Dermis blood vessel endothelial cell (primary cell): ENCODE measurements at places on chromosomes 3 and 15. TPM values are rescaled to one million over a fixed set of nuclear protein-coding genes. Genes with fewer than 3 reads are reported as not detected.

GRCh38 chr3:13041113-13041776, 32.0 kb downstream of the IQSEC1 start:
- DNase-seq, result no peak

GRCh38 chr3:186637686-186638085, 2.5 kb upstream of the FETUB start:
- no peak for DNase-seq

DNA sequence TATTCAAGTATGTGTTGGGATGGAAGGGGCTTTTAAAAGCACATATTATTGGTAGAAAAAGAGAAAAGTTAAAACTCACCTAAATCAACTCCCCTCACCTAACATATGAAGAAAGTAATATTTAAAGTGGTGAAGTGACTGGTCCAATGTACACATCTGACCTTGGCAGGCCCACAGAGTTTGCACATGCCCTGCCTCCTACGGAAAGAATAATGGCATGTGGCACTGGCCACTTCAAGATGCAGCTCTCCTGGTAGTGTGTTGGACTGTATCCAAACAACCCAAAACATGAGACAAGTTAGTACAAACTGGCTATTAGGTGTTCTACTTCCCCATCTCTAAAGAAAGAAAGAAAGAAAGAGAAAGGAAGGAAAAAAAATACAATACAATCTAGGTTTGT, 117.1 kb downstream of the MECOM start:
- DNase-seq, result no peak

DNA sequence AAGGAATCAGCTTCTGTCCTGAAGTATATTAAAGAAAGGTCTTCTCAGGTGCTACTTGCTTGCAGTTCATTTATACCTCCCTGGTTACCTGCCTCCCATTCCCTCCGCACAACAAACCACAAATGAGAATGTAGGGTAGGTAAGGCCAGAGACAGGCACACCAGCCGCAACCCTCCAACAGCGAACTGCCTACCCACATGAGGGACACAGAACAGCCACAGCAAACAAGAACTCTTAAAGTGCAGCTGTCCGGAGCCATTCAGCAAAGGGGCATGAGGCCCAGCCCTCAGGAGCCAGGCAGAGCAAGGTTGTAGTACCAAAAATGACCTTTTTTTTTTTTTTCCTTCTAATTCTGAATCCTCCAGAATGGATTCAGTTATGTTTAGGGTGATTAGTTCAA, 52.4 kb downstream of the SPSB4 start:
- DNase-seq, result no peak

The MOBP gene
- total RNA-seq, result 0.19 TPM in 1 of 2 replicates, not detected in the other

The KLF15 gene
- total RNA-seq, result 4.0 and 5.6 TPM in 2 replicates

DNA sequence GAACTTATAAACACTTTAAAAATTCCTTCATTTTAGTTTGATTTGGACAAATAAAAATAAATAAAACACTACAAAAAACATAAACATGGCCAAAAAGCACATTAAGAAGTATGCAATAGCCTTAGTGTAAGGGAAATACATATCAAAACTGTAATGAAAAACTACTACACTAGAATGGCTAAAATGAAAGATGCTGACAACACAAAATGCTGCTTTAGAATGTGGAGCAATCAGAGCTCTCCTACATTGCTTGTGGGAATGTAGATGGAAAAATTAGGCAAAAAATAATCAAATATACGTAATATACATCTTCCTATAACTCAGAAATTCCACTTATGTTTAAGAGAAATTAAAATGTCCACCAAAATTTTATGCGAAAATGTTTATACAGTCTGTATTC, 96.2 kb downstream of the ABI3BP start:
- DNase-seq, result no peak

GRCh38 chr3:105458518-105459215, 92.0 kb downstream of the ALCAM start:
- DNase-seq, result no peak

The SOX14 gene
- not detected in 2 replicates for total RNA-seq

The SLC24A5 gene
- not detected in 2 replicates for total RNA-seq

GRCh38 chr3:187966096-187966495, 187.9 kb upstream of the LPP start:
- DNase-seq, result no peak

DNA sequence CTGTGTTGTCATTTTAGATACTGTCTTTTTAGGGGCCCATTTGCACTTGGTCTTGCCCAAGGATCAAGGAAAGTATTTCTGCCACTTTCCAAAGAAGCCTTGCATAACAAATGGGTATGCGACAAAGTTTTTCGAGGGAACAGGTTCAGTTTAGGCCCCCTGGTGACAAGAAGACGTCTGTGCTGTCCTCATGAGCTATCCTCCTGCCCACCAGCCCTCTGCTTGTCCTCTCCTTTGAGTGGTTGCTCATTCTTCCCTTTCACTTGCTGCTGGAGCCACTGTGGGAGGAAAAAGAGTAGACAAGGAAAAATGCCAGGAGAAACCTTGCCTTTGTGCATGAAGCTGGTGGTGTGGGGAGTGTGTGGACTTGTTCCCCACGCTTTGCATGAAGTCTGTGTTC, 171.9 kb downstream of the CACNA2D3 start:
- no peak for DNase-seq

The SORD gene
- 3.6 and 11.9 TPM in 2 replicates for total RNA-seq

The RPL4 gene
- 1,741 and 3,818 TPM in 2 replicates for total RNA-seq

DNA sequence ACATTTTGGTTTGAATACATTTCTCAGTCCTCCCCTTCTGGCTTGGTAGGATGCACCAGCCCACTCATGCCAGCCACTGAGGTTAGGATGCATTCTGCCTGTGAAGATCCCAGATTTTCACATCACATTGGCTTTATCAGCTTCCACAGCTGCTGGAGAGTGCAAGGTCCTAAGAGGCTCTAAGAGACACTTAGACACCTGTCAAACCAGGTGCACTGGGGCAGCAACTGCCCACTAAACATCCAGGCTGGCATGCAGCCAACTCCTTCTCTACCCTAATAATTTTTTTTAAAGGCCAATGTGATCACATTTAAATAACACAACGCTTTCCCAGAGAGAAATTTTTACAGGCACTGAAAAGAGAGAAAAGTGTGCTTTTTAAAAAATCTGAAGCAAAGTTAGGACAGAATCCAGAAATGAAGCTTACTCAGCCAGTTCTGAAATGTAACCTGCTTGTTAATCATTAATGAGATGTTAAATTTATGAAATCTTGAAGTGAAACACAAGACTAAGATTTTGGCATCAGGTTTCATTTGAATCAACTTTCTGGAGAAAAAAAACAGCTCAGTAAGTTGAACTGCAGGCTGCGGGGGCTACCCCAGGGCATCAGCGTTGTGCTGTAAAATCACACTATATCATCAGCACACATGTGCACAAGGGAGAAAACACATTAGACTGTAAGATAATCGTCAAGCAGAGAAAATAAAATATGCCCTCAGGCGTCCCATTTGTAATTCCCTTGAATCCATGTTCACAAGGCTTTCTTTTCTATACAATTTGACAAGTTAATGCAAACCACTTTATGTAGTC, 312.9 kb downstream of the ZBBX start:
- DNase-seq, result no peak

The NR1I2 gene
- under 0.01 TPM in 1 of 2 replicates, not detected in the other for total RNA-seq

DNA sequence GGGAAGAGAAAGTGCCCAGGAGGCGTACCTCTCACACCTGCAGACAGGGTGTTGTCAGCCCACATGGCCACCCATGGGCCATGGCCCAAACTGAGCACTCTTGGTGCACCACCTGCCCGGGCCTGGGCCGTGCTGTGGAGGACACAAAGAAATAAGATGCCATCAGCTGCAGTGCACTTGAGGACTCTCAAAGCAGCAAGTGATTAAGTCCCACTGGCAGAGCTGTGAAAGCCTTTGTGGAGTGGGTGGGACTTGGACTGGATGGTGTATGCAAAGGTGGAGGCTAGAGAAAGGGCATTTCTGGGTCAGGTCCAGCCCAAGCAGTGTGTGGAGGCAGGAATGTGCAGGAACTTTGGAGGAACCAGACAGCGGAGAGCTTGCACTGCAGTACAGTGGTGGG, 122.3 kb downstream of the MEGF11 start:
- no peak for DNase-seq

- DNase-seq, result no peak
These were observed 257.0 kb downstream of the LSAMP start for GRCh38 chr3:116188231-116188785.

- DNase-seq, result no peak
These were observed 5.1 kb upstream of the IQSEC1 start for GRCh38 chr3:13078163-13078905.

- DNase-seq, result no peak
These were observed 64.4 kb upstream of the PRICKLE2 start for GRCh38 chr3:64289622-64290021.

- DNase-seq, result no peak
These were observed 607 bp upstream of the PPP1R14D start for GRCh38 chr15:40829115-40829514.

DNA sequence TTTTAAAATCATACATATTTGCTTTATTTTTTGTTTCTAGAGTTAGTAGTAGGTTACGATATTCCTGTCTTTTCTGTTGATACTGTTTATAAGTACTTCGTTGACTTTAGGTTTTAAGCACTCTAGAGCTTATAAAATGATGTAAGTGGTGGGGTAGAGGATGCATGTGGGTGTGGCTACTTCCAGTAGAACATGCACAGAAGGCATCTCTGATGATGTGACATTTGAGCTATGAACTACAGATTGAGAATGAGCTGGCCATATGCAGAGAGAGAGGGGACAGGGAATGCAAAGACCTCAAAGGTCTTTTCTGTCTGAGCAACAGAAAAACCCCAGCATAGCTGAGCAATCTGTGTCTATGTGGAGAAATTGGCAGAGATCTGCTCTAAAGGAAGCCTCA, 233.9 kb upstream of the STAC start:
- DNase-seq, result no peak

DNA sequence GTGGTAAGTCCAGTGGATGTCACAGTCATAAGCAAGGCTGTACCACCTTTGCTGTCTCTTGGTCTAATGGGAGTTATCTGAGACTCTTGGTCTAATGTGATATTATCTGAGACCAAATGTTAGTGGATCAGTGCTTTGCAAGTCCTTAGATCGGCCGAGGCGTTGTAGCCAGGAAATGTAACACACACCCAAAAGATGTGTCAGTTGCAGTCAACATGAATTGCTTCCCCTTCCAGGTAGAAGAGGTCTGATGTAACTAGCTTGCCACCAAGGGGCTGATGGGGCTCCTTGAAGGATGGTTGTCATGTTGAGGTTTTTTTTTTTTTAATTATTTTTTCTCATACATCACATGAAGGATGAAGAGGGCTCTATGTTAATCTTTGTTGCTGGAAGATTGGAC, 45.4 kb upstream of the RAF1 start:
- no peak for DNase-seq

The RASL12 gene
- total RNA-seq, result not detected in 2 replicates

GRCh38 chr15:65418596-65418995, 4.2 kb downstream of the IGDCC4 start:
- no peak for DNase-seq

The GRM2 gene
- under 0.01 TPM in 1 of 2 replicates, not detected in the other for total RNA-seq

- DNase-seq, result no peak
These were observed 14.2 kb downstream of the IRAK2 start for GRCh38 chr3:10178892-10179291.

The APH1B gene
- 24.2 and 28.2 TPM in 2 replicates for total RNA-seq

- no peak for DNase-seq
These were observed 78.0 kb downstream of the CHCHD6 start for GRCh38 chr3:126781889-126782491.

The HESX1 gene
- 0.34 and 0.47 TPM in 2 replicates for total RNA-seq

DNA sequence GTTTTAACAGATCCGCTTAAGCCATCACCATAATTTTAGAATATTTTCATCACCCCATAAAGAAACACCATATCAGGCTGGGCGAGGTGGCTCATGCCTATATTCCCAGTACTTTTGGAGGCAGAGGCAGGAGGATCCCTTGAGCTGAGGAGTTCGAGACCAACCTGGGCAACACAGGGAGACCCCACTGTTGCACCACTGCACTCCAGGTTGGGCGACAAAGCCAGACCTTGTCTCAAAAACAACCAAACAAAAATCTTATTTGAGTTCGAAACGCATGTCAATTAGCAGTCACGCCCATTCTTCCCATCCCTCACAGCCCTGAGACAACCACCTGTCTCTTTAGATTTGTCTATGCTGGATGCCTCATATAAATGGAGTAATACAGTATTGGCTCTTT, 119.9 kb downstream of the KLF13 start:
- DNase-seq, result no peak

DNA sequence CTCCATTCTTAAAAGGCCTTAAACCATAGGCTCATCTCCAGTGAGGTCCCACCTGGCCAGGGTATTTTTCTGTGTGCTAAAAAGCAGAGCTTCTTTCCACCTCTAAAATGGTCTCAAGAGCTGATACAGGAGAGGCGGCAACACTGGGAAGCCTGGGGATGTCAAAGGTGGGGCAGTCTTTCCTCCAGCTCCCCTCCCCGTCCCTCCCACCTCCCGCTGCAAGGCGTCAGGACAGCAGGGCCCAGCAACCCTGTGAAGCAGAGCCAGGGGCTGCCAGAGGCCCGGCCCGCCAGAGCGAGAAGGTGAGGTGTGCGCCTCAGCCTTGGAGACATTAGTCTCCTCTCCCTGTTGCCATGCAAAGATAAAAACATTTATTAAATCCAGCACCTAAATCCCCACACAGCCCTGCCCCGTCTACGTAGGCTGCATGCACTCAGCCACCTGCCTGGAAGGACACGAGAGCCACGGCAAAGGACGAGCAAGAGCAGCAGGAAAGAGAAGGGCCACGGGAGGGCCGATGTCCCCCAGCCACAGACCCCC, 75.6 kb downstream of the FAM174B start:
- no peak for DNase-seq

The SPESP1 gene
- 1.5 and 4.6 TPM in 2 replicates for total RNA-seq

GRCh38 chr3:123853686-123854372, 30.3 kb downstream of the MYLK start:
- DNase-seq, result no peak

The FGD5 gene
- 103 and 196 TPM in 2 replicates for total RNA-seq

The MST1R gene
- 0.34 and 0.65 TPM in 2 replicates for total RNA-seq

GRCh38 chr15:47332481-47332880, 384.8 kb upstream of the SEMA6D start:
- DNase-seq, result no peak

The PLSCR4 gene
- total RNA-seq, result 655 and 677 TPM in 2 replicates

DNA sequence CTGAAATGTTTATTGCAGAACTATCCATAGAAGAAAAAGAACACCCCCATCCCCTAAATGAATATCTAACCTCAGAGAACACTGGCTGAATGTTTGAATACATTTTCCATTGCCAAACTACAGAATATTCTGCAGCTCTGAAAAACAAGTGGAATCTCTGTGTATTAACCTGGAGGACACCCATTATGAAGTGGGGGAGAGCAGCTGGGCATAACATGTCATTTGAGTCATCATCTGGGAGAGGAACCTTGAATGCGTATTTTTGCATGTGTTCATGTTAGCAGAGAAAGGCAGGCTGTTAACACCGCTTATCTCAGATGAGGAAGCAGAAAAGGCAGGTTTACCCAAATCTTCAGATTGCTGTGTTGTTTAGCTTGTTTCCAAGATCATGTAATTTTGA, 31.5 kb downstream of the ESYT3 start:
- no peak for DNase-seq

DNA sequence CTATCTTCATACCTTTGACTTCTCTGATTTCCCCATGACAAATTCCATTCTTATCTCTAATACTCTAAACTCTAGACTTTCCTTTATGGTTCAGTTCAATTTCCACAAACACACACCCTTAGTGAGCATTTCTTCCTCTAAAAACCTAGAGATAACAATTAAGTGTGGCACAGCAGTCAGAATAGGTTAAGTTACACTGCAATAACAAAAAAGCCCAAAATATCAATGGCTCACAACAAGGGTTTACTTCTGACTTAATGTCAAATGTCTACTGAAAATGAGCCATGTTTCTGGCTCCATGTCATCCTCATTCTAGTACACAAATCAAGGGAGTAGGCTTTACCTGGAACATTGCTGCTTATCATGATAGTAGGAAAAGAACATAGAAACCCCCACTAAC, 123.8 kb downstream of the TAFA4 start:
- DNase-seq, result no peak

GRCh38 chr3:185629554-185630181, 43.6 kb downstream of the SENP2 start:
- no peak for DNase-seq
